ENCODE measurements at places on chromosomes 1 and 21.

DNA sequence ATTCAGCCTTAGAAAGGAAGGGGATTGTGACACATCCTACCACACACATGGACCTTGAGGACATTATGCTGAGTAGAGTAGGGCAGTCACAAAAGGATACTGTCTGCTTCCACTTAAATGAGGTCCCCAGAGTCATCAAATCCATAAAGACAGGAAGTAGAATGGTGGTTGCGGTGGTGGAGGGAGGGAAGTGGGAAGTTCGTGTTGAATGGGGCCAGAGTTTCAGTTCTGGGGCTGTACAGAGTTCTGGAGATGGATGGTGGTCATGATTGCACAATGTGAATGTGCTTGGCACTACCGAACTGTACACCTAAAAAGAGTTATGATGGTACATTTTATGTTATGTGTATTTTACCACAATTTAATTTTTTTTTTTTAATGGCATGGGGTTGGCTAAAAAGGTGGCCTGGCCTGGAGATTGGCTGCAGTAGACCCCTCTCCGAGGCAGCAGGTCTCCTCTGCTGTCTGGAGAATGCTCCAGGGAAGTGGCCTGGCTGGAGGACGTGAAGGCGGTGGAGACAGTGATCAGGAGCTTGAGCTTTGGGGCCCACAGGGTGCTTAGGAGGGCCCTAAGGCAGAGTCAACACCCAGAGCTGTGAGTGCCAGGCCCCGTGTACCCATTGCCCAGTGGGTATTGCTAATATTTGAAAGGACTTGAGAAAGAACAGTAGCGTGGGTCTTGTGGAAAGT lies 30.4 kb downstream of the IFNGR2 start:
- no peak for DNase-seq

DNA sequence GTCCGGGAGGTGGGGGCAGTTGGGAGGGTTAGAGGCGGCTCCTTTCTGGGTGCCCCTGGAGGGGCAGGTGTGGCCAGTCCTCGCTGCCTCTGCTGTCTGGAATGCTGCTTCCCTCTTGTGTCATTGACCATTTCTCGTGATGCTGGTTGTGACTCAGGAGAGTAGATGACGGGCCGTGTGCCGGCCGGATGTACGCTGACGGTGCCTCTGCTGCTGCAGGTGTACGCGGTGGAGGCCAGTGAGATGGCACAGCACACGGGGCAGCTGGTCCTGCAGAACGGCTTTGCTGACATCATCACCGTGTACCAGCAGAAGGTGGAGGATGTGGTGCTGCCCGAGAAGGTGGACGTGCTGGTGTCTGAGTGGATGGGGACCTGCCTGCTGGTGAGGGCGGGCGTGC lies 13.9 kb downstream of the PRMT2 start:
- DNase-seq, result no peak

DNA sequence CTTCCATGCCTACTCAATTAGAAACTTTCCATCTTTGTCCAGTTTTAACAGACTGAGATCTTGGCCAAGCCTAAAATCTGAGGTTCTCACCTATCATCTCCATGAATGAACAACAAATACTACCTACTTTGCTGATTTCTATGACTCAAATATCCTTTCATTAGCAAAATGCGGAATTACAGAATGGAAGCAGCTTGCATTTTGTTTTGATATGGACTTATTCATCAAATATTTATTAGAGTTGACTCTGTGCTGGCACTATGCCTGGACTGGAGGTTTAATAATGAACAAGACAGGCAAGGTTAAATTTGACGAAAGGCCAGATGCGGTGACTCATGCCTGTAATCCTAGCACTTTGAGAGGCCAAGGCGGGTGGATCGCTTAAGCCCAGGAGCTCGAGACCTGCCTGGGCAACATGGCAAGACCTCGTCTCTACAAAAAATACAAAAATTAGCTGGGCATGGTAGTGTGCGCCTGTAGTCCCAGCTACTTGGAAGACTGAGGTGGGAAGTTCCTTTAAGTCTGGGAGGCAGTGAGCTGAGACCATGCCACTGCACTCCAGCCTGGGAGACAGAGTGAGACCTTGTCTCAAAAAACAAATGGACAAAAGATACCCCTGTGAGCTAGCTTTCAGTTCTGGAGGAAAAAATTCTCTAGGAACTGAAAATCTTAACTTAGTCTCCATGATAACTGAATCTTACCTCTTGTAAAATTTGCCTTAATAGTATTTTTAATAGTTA lies 29.4 kb upstream of the SOD1 start:
- DNase-seq, result no peak

GRCh38 chr1:53352561-53352960 lies 24.7 kb upstream of the LRP8 start:
- DNase-seq, result no peak

DNA sequence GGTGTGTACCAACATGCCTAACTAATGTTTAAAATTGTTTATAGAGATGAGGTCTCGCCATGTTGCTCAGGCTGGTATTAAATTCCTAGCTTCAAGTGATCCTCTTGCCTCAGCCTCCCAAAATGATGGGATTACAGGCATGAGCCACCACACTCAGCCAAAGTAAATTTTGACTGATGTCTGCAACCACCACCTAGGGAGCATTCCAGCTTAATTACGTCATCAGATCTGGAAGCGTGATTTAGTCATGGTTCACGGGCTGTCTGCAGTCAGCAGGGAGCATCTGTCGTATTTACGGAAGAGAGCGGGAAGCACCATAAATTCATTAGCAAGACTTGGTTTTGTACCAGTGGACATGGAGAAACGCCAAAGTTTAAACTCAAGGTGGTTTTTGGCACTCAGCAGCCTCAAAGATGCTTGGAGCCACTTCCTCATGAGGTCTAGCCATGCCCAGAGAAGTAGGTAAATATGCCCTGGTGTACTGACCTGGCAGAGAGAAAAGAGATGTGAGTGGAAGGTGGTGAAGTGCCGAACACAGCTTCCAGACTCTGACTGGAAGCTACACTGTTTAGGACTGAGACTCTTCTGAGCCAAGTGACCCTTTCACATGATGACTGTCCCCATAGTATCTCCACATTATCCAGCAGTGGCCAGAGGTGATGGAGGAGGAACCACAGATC lies 60.8 kb upstream of the SLC35F3 start:
- DNase-seq, result no peak

GRCh38 chr21:45607021-45607908 lies 36.3 kb upstream of the PCBP3 start:
- peak; percentile 44 for DNase-seq

All from stimulated activated CD4-positive, alpha-beta T cell treated with anti-CD3 and anti-CD28 coated beads, TNF-alpha, amount 100 ng/mL, for 48 hours (primary cell).